ENCODE measurements at places on chromosomes 2 and 18.

DNA sequence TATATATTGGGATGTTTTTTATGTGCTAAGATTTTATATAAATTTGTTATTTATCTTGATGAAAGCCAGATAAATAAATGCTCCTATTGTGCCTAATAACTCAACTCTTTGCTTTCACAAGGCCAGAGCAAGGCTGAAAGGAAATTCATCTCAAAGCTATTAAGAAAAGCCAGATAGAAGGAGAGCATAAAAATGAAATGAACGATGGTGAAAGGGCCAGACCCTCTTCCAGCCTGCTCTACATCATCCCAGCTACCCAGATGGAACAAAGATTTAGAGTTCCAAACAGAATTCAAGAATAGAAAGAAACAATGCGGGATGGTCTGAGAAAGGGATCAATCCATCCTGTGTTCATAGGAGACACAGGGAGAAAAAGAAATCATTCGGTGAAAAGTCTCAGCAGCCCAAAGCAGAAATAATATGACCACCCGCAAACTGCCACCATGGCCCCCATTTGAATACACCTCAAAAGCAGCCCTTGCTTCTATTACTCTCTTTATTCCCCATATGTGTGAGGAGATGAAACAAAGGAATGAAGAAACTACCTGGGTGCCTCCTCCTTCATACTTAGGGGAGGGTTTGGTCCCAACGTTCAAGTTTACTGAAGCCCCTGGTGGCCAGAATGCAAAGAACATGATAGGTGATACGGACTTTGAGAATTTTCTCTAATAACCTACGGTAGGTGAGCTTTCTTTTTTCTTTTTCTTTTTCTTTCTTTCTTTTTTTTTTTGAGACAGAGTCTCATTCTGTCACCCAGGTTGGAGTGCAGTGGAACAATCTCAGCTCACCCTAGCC is 110.1 kb upstream of the FBXO11 start:
- no peak for DNase-seq

GRCh38 chr2:77807531-77808215 is 285.5 kb upstream of the LRRTM4 start:
- no peak for DNase-seq

- DNase-seq = no peak
These were observed 2.8 kb downstream of the SP9 start for GRCh38 chr2:174337337-174338146.

DNA sequence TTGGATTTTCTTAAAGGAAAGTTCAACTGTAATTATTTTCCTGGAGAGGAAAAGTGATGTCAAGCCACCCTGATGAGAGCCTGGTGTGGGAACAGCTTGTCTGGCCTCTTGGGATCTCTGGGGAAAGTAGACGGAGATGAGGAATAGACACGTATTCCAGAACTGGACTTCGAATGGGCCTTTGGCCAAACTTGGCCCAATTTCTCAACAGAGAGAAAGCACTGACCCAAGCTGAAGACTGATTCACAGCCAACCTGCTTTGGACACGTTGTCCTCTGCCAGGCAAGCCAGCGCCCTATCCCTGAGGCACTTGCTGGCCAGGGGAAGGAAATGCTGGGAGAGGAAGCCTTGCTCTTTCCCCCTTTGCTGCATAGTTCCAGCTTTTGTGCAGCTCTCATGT is 70.8 kb upstream of the CTAGE1 start:
- no peak for DNase-seq

GRCh38 chr2:17104454-17104853 is 413.8 kb downstream of the RAD51AP2 start:
- no peak for DNase-seq

Measured in effector CD4-positive, alpha-beta T cell (primary cell).